ENCODE measurements at places on chromosomes 16 and 17. TPM values are rescaled to one million over a fixed set of nuclear protein-coding genes. Genes with fewer than 3 reads are reported as not detected.

GJD3 gene
- total RNA-seq: not detected

DNA sequence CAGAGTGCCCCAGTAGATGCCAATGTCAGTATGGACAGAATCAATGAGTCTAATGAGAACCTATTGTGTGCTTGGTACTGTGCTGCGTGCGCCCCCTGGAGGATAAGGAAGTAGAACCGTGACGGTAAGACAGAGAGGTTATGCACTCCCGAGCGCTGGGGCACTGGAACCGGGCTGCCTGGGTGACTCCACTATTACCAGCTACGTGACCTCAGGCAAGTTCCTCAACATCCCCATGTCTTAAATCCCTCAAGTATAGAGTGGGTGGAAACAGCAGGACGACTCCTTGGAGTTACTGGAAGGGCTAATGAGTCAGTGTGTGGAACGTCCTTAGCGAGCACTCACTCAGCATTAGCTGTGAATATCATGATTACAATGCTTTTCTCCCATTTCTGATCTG is 16.2 kb downstream of the CHST4 start:
- DNase-seq: peak; percentile 32

KRTAP4-6 gene
- not detected for total RNA-seq

ZSCAN10 gene
- not detected for total RNA-seq

DNA sequence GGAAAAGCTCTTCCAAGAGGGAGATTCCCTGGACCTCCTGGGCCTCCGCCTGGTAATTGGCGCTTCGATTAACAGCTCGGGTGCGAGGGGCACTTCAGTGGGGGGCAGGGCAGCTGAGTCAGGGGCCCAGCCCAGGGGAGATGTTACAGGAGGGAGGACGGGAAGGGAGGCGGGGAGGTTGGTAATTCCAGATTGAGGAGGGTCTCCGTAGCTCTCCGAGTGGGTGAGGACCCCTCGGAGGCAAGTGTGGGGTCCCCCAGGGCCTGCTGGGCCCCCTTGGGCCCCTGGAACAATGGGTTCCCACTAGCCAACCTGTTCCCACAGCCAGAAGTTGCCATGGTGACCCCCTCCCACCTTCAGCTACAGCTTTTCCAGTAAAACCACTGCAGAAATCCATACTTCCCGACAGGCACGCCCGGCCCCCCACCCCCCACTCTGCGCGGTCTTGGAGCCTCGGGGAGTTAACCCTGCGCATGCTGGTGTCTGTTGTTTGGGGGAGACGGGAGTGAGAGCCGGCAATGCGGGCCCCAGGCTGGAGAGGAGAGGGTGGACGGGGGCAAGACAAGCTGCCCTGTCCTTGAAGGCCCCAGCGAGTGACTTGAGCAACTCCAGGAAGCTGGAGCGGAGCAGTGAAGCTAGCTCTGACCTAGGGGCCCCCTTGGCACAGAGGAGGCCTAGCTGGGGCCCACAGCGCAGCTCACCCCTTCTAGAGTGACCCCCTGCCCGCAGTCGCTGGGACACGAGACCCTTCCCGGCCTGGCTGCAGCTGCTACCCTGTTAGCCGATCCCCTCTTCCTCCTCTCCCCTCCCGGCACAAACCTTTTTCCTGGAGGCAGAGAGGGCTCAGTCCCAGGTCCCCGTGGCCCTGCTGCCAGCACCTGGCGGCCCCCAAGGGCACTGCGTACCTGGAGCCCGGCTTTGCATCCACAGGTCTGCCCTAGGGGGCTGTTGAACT is 37.8 kb downstream of the TMEM235 start:
- DNase-seq: peak; percentile 78

- no peak for DNase-seq
Observed at GRCh38 chr16:2482249-2482648, 7.3 kb downstream of the TBC1D24 start.

- no peak for DNase-seq
Observed at GRCh38 chr16:51268237-51268636, 117.2 kb upstream of the SALL1 start.

CLEC3A gene
- 0.87 TPM for total RNA-seq

Measured in stomach (tissue), 19 donors.